ENCODE measurements at places on chromosomes 16 and 17.

DNA sequence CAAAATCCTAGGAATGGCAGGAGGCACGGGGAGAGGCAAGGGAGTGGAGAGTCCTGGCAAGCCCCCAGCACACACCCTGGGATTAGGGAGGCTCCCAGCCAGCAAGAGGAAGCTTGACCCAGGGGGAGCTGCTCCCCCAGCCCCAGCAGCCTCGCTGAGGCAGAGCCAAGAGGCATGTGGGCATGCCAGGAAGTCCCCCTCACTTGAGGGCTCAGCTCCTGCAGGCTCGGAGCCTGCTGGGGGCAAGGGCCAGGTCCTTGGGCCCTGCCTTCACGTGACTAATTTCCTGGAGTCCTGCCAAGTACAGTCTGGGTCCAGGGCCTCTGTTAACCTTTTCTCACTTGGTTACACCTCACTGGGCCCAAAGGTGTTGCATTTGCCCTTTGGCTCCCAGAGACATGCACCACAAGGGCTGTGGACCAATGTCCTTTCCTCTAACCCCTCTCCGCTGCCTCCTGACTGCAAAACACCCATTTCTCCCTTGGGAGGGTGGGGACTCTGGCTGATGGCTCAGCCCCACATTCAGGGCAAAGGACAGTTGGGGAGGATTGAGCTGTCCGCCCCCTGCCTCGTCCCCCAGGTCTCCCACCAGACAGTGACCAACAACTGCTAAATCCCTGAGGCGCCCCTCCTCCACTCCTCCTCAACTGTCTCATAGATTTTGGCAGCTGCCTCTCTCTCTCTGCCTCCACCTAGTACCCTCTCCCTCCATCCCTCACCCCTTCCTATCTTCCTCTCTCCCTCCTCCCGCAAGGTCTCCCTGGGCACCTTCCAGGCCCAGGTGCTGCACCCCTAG is 4.4 kb upstream of the SLC47A2 start:
- DNase-seq = no peak

GRCh38 chr16:68520649-68521086 is 18.4 kb upstream of the ZFP90 start:
- no peak for DNase-seq

GRCh38 chr17:78174870-78175642 is 6.7 kb downstream of the SYNGR2 start:
- DNase-seq = no peak

DNA sequence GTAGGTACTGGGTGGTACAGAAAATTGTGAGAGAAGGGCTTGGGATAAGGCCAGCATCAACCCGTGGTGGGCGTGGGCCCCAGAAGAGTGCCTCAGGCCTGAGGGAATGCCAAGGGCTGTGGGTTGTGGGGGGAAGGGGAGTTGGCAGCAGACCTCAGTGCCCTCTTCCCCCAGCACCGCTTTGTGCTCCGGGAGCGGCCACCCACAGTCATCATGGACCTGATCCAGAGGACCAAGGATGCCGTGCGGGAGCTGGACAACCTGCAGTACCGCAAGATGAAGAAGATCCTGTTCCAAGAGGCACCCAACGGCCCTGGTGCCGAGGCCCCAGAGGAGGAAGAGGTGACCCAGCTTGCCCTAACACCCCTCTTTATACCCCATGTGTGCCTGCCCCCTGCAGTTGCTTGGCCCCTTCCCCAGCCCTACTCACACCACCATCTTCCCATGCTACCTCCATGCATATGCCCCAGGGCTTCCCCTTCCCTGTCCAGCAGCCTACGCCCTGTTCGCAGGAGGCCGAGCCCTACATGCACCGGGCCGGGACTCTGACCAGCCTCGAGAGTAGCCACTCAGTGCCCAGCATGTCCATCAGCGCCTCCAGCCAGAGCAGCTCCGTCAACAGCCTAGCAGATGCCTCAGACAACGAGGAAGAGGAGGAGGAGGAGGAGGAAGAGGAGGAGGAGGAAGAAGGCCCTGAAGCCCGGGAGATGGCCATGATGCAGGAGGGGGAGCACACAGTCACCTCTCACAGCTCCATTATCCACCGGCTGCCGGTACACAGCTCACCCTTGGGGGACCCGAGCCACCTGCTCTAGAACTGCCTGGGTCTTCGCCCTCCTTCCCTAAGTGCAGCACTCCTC is 9.1 kb downstream of the TAOK2 start:
- DNase-seq = no peak

GRCh38 chr16:28166394-28167208 is 45.2 kb downstream of the XPO6 start:
- DNase-seq = no peak

- DNase-seq = peak; percentile 49
Observed at GRCh38 chr17:39596543-39597267, 11.0 kb downstream of the NEUROD2 start.

DNA sequence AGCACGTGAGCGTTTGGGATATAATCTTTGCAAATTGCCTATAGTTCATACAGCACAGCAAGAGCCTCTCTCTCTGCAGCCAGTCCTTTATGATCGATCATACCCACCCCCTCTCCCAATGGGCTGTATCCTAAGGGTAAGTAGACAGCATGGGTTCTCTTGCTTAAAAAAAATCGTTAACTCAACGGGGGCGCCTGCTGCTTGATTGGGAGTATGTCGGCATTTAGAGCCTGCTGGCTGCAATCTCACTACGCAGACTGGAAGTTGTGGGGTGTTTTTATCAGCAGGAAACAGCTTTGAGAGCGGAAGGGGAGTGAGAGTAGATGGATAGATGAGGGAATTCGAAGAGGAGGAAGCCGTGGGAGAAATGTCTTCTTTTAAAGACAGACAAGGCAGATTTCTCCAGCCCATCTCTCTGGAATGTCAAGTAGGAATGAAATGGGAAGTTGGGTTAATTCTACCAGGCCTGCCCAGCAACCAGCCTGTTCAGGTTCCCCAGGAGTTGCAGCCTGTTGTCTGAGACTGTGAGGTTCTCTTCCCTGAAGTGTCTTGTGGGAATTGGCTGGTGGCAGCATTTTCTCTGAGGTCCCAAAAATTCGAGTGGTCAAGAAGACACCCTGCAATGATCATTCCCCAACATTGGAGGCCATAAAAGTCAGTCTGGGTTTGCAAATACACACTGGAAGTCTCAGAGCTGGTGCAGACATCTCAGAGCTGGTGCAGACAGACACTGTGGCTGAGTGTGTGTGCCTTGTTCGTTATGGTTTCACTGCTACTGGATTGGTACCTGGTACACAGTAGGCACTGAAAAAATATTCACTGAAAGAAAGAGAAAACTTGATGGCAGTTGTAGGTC is 65.6 kb downstream of the PRKCB start:
- DNase-seq = peak; percentile 29

GRCh38 chr16:16019488-16019887 is 70.1 kb downstream of the ABCC1 start:
- DNase-seq = no peak

- no peak for DNase-seq
Observed at GRCh38 chr17:48728232-48729231, at the start of gene HOXB13. Gene HOXB13 (minus strand): TSS chr17:48728750. CDS start chr17:48728593, 157 bp downstream.

GRCh38 chr17:67046398-67046797 is 2.0 kb downstream of the CACNG1 start:
- DNase-seq = no peak

- DNase-seq = no peak
Observed at GRCh38 chr16:10180771-10181163, 1.5 kb downstream of the GRIN2A start.

GRCh38 chr17:43219001-43219400 is 7.3 kb downstream of the TMEM106A start:
- no peak for DNase-seq

GRCh38 chr17:2172999-2173398 is 118.1 kb downstream of the HIC1 start:
- DNase-seq = no peak

- no peak for DNase-seq
Observed at GRCh38 chr17:34163123-34163522, 92.0 kb upstream of the CCL2 start.

GRCh38 chr16:78286065-78286464 is 186.6 kb downstream of the WWOX start:
- DNase-seq = no peak

DNA sequence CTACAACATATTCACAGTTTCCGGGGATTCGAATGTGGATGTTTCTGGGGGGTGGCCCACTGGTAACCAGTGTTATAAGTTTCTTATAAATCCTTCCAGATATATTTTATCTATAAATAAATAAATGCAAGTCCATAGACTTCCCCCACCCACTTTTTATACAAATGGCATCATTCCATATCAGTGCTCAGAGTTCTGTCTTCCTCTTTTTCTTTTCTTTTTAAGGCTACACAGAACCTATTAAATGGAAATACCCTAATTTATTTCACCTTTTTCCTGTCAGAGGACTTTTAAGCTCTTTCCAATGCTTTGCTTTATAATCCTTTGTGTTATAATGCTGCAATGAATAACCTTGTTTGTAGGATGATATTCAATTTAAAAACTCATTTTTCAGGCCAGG is 3.8 kb downstream of the LGALS9 start:
- DNase-seq = no peak

DNA sequence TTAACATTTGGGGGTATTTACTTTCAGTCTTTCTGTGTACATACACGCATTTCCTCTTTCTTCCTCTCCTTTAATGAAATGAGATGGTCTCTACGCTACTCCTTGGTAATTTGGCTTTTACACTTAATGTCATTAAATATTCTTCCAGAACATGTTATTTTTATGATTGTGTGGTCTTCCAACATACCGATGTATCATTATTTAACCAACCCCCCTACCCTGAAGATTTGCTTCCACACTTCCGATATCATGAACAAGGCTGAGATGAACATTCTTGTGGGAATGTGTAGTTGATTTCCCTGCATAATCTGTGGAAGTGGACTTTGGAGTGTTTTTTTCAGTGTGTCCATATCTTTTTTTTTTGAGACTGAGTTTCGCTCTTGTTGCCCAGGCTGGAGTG is 2.3 kb upstream of the PGS1 start:
- DNase-seq = no peak

- DNase-seq = no peak
Observed at GRCh38 chr16:27127308-27127707, 60.6 kb downstream of the C16orf82 start.

DNA sequence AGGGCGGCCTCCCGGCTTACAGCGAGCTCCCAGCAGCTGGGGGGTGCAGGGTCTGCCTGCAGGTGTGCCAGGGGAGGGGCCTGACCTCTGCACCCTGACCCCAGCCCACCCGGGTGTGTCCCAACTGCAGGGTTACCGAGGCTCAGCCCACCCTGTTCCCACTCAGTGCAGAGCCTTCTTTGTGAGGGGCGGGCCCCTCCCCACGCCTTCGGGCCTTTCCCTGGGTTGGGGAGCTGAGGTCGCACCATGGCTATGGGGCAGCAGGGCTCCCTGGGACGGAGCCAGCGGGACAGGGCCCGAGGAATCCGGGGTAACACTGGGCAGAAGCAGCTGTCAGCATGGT is 17.1 kb downstream of the CACNA1H start:
- DNase-seq = no peak

GRCh38 chr17:4858068-4858881 is 25.1 kb downstream of the MINK1 start:
- no peak for DNase-seq

- no peak for DNase-seq
Observed at GRCh38 chr17:81139428-81139827, 25.9 kb upstream of the PVALEF start.

DNA sequence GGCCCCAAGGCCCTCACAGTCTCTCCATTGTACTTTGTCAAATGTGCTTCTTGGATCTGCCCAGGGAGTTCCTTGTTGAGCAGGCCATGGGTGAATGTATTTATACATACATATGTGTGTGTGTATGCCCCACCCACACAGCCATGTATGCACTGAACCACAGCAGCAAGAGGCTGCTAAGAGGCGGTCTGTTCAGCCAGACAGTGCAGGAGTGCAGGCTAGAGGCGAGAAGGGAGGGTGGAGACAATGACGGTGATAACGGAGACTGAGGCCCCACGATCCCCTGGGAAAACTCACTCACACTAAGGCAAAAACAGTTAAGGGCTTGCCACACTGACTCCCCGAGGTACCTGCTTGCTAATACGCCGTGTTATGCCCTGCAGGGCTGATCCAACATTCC is 151.0 kb upstream of the CDC42EP4 start:
- no peak for DNase-seq

DNA sequence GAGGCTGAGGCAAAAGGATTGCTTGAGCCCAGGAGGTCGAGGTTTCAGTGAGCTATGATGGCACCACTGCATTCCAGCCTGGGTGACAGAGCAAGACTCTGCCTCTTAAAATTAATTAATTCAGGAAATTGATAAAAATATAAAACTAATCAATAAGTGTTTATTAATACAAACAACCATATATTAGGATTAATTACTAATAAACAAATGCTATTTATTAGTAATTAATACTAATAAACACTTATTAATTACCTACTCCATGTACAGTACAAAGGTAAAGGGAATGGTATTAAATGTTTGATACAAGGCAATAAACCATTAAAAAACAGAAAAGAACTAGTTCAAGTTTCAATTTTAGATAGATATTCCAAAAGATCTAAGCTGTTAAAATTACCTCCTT is 119.2 kb upstream of the C17orf78 start:
- DNase-seq = no peak

DNA sequence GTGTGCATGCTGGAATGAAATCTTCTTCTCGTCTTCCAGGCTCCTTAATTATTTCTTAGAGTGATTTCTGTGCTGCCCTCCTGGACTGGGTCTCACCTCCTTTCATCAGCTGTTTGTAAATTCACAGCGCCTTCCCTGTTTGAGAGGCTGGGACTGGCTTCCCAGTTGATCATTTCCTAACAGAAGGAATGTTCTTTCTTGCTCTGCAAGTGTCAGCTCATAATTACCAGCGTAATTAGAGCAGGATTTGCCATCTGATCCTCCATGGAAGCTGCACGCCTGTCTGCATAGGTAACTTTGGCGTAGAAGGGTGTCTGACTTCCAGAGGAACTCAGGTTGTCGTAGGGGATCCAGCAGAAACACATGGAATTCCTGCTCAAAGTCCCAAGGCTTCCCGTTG is 375.0 kb upstream of the EEF2KMT start:
- no peak for DNase-seq

DNA sequence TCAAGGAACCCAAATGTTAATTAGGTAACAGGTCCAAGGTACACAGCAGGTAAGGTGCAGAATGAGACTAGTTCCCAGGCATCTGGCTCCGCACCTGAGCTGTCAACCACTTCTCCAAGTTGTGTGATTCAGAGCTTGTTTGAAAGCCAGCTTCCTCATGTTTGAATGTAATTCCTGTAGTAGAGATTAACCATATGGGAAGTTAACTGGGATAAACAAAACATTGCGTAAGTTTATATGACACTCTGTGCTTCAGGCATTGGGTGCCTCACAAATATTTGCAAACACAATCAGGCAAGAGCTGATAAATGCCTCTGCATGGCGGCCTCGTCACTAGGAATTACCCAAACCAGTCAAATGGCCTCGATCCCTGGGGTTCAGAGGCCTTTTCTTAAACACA is 27.9 kb upstream of the CPHXL start:
- DNase-seq = no peak

- DNase-seq = no peak
Observed at GRCh38 chr17:10616502-10617119, 40.5 kb downstream of the MYH3 start.
